Stimulated activated naive CD8-positive, alpha-beta T cell treated with anti-CD3 and anti-CD28 coated beads, Interleukin-15, amount 100 ng/mL, for 72 hours (primary cell): ENCODE measurements at places on chromosomes 3 and 15.
A peak's percentile ranks its signal among the peaks of the same experiment; 100 is the strongest.

- no peak for DNase-seq
Observed at GRCh38 chr15:69305204-69305931, 6.7 kb downstream of the PAQR5 start.

DNA sequence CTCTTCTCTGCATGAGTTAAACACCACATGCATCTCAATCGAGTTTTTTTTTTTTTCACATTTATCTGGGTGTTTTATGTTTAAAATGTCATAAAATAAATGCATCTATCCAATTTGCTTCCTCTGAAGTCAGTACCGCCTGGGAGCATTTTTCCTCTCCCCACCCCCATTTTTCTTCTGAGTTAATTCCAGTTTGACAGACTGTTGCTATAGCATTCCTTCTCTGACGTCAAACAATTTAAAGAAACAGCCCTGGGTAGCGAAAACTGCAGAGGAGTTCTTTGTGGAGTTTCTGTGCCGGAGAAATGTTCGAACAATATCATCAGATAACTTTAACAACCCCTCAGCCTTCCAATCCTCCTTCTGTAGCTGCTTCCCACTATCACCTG lies 900 bp upstream of the GNB4 start:
- DNase-seq, result no peak

DNA sequence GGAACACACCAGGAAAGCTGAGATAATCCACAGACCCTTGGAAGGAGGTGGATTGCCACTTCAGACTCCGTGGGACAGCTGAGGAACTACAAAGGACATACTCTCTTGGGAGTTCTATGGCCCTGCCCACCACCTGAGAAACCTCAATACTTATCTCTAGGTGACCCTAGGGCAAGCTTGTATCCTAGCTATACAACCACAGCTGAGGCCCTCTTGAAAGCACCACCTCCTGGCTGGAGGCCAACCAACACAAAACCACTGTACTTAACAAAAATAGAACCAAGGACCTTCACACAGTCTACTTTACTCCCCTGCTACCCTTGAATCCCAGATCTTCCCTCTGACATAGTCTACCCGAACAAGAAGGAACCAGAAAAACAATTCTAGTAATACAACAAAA lies 60.7 kb upstream of the TRIM42 start:
- no peak for DNase-seq

GRCh38 chr3:149515249-149515648 lies 40.8 kb downstream of the TM4SF4 start:
- no peak for DNase-seq

GRCh38 chr3:190517687-190518086 lies 3.8 kb downstream of the IL1RAP start:
- DNase-seq, result no peak

- DNase-seq, result no peak
Observed at GRCh38 chr3:30696896-30697295, 90.5 kb downstream of the TGFBR2 start.

- DNase-seq, result peak; percentile 60
Observed at GRCh38 chr15:99105514-99106341, 848 bp downstream of the SYNM start.

- DNase-seq, result no peak
Observed at GRCh38 chr15:92492551-92493115, 99.0 kb downstream of the ST8SIA2 start.

DNA sequence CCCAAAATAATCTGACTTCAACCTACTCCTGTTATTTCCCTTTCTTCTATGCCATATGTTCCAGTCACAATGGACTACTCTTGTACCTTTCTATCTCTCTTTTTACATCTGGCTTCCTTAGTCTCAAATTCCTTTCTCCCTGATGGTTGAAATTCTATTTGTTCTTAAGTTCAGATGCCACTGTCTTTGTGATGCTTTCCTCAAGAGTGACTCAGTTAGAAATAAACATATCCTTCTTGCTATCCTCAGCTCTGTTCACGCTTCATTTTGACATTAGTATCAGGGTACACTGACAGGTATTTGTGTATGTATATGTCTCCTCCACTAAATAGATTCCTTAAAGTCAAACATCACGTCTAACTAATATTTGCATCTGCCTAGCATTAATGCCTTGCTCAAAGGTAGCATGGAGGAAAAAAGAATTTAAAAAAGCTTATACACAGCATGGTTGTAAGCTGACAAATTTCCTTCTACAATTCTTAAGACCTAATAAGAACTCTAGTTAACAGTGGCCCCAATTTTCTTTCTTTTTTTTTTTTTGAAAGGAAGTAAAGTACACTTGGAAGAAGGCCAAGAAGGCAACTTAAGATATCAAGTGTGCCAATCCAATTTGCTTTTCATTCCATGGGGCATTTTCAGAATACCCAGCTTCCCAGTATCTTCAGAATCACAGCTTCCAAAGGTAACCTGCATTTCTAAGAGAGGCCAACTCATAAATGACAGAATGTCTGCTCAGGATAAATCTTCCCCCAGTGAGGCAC lies 58.0 kb downstream of the CHAC1 start:
- DNase-seq, result no peak

- no peak for DNase-seq
Observed at GRCh38 chr3:196339493-196340254, 1.5 kb upstream of the TM4SF19 start.

DNA sequence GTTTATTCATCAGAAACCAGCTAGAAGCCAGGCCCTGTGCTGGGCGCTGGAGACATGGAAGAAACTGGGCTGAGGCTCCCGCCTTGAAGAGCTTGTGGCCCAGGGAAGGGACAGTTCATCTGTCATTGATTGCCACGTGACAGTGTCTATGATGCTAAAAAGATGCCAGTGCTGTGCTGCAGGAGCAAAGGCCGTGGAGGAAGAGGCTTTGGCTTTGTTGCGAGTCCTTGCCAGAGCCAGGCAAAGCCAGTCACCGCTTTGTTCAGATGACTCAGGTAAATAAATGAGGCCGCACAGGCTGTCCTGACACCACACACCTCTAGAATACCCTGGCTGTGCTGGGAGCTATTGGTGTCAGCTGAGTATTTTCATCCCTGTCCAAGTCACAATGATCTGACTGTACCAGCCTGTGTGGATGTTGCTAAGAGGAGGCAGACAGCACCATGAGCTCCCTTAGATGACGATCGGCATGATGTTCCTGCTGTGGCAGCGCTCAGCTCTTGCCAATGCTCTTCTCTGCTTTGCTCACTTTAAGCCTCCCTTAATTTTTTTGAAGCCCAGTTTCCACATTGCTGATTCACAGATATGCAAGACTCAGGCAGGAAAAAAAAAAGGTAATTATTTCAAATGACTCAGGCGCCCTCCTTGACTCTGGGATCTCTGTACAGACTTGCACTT lies 77.5 kb downstream of the CCNL1 start:
- DNase-seq, result no peak

GRCh38 chr3:105953831-105954230 lies 85.0 kb upstream of the CBLB start:
- no peak for DNase-seq

GRCh38 chr3:171658841-171659240 lies 151.4 kb downstream of the PLD1 start:
- DNase-seq, result no peak

- DNase-seq, result peak; percentile 69
Observed at GRCh38 chr3:33439546-33440327, 468 bp downstream of the UBP1 start.

- no peak for DNase-seq
Observed at GRCh38 chr3:140219291-140219690, 284.3 kb downstream of the CLSTN2 start.

GRCh38 chr3:106114220-106114619 lies 245.4 kb upstream of the CBLB start:
- no peak for DNase-seq

GRCh38 chr15:67093504-67093862 lies 28.1 kb downstream of the SMAD3 start:
- DNase-seq, result no peak

GRCh38 chr3:126342211-126342610 lies 15.0 kb downstream of the KLF15 start:
- DNase-seq, result no peak

DNA sequence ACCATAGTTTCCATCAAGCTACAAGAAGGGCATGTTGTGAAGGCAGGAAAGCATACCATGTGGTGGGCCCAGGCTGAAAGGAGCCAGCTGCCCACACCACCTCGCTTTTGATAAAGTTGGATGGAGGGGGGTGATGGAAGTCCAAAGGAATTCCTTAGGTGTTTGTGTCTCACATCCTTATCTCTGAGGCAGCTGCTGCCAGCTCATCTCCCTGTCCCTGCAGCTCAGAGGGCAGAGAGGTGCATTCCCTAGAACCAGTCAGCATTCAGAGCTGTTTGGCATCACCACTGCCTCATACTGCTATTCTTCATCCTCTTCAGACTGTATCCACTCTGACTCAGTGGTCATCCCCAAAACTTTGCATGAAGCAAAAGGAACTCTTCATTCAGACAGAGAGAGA lies 141.5 kb upstream of the BFSP2 start:
- no peak for DNase-seq

GRCh38 chr3:140091143-140091542 lies 156.2 kb downstream of the CLSTN2 start:
- no peak for DNase-seq

DNA sequence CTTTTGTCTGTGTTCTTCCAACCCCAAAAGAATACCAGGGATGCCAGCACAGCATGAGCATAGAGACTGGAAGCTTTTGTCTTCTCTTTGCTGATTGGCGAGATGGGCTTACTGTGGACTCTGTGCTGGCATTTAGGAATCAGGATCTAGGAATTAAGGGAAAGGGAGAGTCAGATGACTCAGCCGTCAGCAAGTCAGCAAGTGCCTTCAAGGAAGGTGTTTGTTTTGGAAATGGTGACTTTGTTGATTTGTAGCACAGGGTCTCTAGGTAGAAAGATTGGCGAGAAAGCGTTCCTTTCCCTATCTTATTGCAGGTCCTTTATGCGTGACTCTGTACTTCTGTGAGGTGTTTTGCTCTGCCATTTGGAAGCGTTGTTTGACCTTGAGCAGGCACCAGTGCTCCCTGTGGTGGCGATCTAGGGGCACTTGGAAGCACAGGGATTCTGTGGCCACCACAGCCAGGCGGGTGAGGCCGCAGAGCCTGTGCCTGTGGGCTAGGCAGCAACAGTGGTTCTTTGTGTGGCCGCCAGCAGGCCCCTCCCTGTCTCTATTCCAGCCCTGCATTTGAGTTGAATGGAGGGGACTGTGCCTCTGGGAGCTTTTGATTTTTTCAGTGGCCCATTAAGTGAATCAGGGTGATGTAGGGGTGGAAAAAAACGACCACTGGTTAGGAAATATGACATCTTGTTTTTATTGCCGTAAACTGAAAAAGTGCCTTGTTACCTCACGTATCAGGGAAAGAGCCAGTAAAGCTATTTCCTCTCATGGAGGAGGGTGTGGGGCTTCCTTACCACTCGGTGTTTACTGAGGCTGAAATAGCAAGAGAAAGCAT lies 19.0 kb downstream of the FAN1 start:
- DNase-seq, result no peak

GRCh38 chr15:69557707-69558409 lies 105.2 kb downstream of the RPLP1 start:
- no peak for DNase-seq

DNA sequence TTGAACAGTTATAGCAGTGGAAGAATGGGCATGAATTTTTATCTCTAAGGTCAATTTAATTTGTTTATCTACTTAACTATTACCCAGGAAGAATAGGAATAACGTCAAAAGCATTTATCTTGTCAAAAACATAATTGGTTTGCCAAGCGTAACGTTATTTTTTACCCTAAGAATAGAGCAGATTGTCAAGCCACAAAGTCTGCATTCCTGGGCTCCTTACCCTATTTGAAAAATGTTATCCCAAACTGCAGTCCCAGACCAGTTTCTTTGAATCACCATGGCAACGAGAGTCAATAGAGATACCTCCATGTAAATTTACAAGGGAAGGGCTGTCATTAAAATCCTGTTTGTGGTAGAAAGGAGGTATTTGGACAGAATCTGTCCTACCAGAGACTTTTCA lies 61.1 kb downstream of the CPNE4 start:
- no peak for DNase-seq

GRCh38 chr3:4754180-4755086 lies 224.8 kb upstream of the BHLHE40 start:
- peak; percentile 62 for DNase-seq

DNA sequence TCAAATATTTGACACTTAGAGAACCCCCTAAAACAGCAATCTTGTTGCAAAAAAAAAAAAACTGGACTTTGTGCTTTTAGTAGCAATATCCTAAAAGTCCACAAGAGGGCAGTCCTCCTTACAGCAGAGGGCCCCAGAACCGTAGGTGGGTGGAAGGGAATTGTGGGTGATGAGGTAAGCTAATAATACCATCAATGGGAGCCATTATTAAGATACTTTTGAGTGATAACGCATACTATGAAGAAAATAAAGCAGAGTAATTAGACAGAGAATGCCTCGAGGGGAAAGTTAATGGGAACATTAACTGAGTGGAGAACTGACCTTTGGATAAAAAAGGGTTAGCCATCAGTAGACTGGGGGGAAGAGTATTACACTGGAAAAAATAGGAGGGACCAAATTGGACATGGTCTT lies 229.9 kb downstream of the THRB start:
- no peak for DNase-seq

- DNase-seq, result peak; percentile 70
Observed at GRCh38 chr15:85858586-85859375, 64.1 kb upstream of the KLHL25 start.

- DNase-seq, result no peak
Observed at GRCh38 chr3:133742351-133743091, 3.7 kb upstream of the TF start.

DNA sequence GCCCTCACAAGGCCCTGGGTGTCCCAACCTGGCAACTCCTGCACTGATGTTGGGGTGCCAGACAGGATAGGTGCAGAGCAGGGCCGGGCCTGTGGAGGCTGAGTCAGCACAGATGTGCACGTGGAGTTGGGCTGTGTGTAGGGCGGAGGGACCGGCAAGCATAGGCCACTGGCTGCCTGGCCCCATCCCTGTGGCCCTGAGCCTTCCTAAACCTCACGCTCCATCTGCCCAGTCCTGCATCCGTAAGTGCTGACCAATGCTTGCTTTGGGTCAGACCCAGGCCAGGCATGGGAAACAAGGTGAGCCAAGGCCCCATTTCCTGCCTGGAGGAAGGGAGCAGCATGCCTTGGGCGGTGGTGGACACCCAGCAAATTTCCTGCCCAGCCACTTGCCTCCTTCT lies 5.8 kb upstream of the IQSEC1 start:
- DNase-seq, result no peak

DNA sequence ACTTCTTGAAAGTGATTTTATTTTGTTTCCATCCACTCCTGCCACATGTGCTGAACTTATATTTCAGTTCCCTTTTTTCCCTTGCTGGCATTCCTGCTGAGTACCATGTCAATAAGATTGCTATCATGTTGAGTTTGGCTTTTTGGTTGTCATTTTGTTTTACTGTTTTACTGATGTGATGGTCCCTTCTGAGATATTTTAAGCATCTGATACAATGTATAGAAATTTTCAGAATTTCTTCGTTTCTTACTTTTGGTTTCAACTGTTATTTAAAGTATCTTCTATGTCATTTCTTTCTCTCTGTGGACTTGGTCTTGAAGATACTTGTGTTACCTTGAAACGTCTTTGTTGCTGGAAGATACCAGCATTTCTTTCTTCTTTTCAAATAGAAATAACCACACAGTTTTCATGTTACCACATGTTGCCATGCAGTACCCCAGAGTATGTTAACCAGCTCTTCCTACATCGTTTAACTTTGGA lies 14.1 kb downstream of the SIDT1 start:
- no peak for DNase-seq
